ENCODE measurements at places on chromosomes 7 and 10.

DNA sequence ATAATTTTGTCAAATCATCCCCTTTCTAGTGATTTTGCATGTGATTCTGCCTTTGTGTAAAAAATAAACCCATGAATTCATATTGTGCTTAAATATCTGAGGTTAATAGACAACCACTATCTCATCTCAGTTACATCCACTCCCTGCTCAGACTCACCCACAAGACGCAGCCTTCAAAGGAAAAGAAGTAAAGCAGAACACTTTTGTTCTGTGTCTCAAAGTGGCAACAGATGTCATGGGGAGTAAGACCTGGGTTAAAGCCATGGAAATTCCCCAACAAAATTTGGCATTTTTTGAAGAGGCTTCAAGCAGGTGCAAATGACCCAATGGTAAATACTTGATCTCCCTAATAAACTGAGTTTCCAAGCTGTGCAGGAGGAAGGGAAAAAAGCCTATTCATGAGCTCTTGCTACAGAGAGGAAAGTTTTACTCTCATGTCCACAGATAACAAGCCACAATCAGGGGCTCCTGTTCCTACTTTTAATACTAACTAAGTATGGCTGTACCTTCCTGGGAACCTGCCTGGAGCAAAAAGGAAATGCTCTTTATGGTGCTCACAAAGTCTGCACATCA is 4.7 kb downstream of the CYP3A7 start:
- DNase-seq: no peak

- DNase-seq: no peak
Observed at GRCh38 chr10:83371696-83372490, 767.4 kb upstream of the GHITM start.

DNA sequence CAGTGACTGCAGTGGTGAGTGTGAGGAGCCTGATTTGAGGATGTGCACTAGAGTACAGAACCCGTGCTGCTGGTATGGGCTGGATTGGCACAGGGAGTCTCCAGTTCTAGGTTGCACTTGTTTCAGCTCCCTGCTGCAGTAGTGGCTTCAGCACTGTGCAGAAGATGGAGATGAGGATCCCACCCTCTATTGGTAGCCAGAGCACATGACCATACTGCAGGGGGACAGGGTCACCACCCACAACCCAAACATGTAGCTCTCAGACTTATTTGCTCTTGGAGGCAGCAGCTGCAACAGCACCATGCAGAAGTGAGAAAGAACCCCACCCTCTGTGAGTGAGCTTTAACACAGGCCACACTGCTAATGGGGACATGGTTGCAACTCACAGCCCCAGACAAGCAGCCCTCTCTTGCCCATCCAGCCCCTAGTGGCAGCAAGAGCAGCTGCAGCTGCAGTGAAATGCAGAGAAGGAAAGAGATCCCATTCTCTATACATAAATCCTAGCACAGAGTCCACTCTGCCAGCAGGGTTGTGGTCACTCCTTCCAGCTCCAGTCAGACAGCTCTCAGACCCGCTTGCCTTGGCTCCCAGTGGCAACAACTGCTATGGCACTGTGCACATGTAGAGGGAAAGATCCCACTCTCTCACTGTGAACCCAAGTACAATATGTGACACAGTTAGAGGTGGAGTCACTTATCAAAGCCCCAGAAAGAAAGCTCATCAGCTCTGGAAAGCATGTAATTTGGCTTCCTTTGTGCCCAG is 51.4 kb upstream of the SCIN start:
- DNase-seq: no peak

- DNase-seq: no peak
Observed at GRCh38 chr10:109956454-109957091, 33.3 kb upstream of the XPNPEP1 start.

- no peak for DNase-seq
Observed at GRCh38 chr7:135763261-135763660, 14.6 kb upstream of the FAM180A start.

GRCh38 chr7:16028636-16029035 is 342.2 kb upstream of the MEOX2 start:
- DNase-seq: no peak

- DNase-seq: no peak
Observed at GRCh38 chr10:112970021-112970420, 20.0 kb downstream of the TCF7L2 start.

- DNase-seq: no peak
Observed at GRCh38 chr7:3436746-3437145, 135.7 kb downstream of the SDK1 start.

Measured in ovary (tissue), 10 donors.